ENCODE measurements at places on chromosomes 5 and 9.

DNA sequence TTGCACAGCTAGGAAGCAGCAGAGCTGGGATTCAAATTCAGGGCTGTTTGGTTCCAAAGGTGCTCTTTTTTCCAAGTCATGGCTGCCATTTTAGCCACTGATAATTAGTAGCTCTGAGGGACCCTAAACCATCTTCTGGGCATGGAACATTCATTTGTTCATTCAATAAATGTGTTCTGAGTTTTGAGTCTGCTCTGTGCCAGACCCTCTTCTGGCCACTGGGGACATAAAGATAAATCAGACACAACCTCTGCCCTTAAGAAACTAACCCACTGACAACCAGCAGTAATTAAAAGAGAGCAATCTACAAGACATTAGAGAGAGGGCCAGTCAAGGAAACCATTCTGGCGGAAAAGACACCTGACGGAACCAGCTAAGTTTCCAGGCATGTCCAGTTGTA lies 2.0 kb upstream of the CPEB4 start:
- DNase-seq: no peak

- DNase-seq: no peak
Observed at GRCh38 chr9:118423721-118424120, 719.5 kb downstream of the TLR4 start.

- no peak for DNase-seq
Observed at GRCh38 chr9:111108946-111109345, 70.7 kb upstream of the LPAR1 start.

- no peak for DNase-seq
Observed at GRCh38 chr5:74182603-74183002, 457.9 kb downstream of the ENC1 start.

- no peak for DNase-seq
Observed at GRCh38 chr9:129704807-129705206, 39.4 kb downstream of the PRRX2 start.

DNA sequence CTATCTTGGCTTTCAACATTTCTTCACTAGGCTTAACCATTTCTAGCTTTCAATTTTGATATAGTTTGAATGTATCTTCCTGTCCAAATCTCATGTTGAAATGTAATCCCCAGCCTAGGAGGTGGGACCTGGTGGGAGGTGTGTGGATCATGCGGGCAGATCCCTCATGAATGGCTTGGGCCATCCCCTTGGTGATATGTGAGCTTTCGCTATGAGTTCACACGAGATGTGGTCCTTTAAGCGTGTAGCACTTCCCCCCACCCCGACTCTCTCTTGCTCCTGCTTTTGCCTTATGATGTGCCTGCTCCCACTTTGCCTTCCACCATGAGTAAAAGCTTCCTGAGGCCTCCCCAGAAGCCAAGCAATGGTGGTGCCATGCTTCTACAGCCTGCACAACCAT lies 40.6 kb downstream of the PHAX start:
- DNase-seq: no peak
